ENCODE measurements at places on chromosomes 16 and 17.

GRCh38 chr17:82689077-82689476, 9.4 kb downstream of the RAB40B start:
- DNase-seq: no peak

DNA sequence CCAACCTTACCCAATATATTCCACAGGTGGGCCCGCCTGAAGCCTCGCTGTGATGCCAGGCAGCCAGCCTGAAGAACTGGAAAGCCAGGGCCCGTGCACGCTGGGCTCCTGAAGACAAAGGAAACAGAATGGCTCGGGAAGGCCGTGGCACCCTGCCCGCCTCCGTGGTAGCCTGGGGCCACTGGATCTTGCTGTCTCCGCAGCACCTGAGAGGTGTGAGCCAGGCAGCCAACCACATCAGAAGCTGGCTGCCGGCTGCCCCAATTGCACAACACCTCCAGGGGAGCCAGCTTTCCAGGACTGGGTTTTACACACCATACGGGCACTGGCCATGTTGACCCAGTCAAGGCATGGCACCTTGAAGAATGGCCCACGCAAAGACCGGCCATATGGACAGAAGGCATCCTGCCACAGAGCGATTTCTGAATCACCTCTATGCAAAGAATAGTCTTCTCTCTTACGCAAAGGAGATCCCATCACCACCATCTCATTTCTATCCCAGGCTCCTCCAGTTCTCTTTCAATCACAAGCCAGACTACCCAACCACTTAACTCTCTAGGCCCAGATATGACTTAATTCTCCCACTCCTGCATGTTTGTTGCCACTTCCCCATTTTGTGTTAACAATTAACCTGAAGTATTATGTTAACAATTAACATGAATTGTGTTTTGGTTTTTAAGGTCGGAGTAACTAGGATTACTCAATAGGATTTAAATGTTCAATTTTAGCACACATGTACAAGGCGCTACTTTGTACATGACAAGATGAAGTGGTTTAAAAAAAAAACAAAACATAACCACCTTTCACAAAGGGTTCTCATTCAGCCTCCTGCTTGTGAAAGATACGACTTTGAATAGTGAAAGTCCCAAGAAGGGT, 32.1 kb downstream of the ZFHX3 start:
- DNase-seq: no peak

DNA sequence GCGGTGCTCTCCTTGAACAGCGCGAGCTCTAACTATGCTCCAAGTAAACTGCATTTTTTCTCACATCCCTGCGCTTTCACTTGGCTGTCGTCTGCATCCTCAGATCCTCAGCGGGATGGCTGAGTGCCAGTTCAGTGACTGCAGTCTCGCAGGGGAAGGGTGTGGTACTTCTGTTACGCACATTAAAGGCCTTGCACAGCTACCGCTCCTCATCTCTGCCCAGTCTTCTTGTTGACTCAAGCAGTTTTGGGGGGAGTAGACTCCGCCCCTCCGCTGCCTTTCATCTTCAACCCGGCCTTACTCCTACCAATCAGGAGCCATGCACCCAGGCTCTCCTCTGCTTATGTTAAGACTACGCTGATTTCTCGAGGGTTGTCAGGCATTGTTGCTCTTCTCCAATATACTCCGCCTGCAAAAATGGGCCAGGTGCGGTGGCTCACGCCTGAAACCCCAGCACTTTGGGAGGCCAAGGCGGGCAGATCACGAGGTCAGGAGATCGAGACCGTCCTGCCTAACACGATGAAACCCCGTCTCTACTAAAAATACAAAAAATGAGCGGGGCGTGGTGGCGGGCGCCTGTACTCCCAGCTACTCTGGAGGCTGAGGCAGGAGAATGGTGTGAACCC, 10.0 kb downstream of the ATP5PD start:
- DNase-seq: peak; percentile 95

DNA sequence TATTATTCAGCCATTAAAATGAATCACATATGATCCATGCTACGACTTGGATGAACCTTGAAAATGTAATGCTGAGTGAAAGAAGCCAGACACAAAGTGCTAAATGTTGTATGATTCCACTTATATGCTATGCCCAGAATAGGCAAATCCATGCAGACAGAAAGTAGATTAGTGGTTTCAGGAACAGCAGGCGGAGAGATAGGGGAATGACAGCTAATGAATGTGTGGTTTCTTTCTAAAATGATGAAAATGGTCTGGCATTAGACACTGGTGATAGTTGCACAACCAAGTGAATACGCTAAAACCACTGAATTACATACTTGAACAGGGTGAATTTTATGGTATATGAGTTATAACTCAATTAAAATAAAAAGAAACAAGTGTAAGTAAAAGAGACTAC, 121.8 kb upstream of the NOG start:
- no peak for DNase-seq

GRCh38 chr17:50550661-50551432, 3.9 kb downstream of the SPATA20 start:
- no peak for DNase-seq

DNA sequence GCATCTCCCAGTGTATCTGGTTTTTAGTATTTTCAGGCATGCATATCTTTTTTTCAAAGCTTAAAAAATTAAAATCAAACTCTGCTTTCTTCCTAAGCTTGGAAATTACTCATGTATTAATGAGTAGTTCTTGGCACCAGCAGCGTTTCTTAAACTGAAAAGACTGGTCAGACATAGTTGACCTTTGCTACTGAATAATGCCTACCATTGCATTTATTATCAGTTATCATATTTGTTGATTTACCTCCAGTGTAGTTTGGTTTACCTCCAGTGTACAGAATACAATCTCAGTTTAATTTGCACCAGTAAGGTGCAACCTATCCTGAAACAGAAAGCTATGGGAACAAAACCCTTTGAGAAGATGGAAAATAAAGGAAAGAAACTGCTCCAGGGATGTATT, 34.5 kb upstream of the EVI2A start:
- no peak for DNase-seq

- DNase-seq: no peak
Observed at GRCh38 chr16:88888461-88889387, 22.3 kb upstream of the PABPN1L start.

Data from CD4-positive, alpha-beta T cell treated with Interferon alpha-2 for 1 hour (primary cell).